ENCODE measurements at places on chromosomes 4 and X.

DNA sequence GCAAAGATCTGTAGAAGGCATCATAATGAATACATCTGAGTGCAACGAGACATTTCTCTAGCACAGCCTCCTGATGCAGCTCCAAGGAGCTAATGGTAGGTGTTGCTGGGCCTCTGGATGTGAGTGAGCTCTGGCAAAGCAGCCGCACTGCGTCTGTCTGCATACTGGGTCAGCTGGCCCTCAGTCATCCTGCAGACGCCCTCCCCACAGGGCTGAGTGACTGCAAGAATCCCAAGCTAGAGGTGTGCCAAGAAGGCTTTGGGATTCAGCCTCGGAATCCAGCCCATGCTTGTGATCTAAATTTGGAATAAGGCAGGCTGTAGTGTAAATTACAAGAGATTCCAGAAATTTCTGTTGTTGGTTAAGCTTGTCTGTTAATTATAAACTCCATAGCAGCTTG is 18.5 kb downstream of the HERC3 start:
- DNase-seq = no peak

GRCh38 chr4:15396157-15396800 is 31.6 kb upstream of the C1QTNF7 start:
- DNase-seq = no peak

GRCh38 chrX:56563231-56564161 is at the start of gene UBQLN2:
Gene UBQLN2, plus strand, starts transcription at chrX:56563627. Its CDS starts 247 bp downstream, at chrX:56563874.
- DNase-seq = peak; percentile 66

DNA sequence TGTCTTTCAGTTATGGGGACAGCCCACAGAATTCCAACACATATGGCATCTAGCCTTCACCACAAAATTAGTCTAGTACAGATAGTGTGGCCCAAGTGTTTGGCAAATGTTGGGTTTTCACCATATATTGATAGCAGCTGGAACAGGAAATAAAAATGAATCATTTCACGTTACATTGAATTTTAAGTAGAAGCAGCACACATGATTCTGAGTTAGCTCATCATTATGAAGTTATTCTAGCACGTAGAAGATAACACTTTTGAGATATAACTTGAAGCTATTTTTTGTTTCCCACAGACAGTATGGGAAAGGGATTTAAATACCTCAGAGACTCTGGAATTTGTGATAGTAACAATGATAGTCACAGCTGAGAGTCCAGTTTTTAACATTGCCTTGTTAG is 118.7 kb downstream of the FAT4 start:
- no peak for DNase-seq

All from stimulated activated CD4-positive, alpha-beta T cell treated with anti-CD3 and anti-CD28 coated beads, Interleukin-15, amount 100 ng/mL, for 1 hour (primary cell).